CD8-positive, alpha-beta memory T cell (primary cell): ENCODE measurements at places on chromosomes 12 and 14. TPM values are rescaled to one million over a fixed set of nuclear protein-coding genes. Genes with fewer than 3 reads are reported as not detected.

CMA1 gene
- total RNA-seq = not detected

SOAT2 gene
- total RNA-seq = 1.00 TPM

PTGDR gene
- 1.4 TPM for total RNA-seq

RTN1 gene
- total RNA-seq = 0.13 TPM

IFT81 gene
- total RNA-seq = 3.7 TPM

POTEM gene
- total RNA-seq = not detected

WSCD2 gene
- total RNA-seq = not detected

DNA sequence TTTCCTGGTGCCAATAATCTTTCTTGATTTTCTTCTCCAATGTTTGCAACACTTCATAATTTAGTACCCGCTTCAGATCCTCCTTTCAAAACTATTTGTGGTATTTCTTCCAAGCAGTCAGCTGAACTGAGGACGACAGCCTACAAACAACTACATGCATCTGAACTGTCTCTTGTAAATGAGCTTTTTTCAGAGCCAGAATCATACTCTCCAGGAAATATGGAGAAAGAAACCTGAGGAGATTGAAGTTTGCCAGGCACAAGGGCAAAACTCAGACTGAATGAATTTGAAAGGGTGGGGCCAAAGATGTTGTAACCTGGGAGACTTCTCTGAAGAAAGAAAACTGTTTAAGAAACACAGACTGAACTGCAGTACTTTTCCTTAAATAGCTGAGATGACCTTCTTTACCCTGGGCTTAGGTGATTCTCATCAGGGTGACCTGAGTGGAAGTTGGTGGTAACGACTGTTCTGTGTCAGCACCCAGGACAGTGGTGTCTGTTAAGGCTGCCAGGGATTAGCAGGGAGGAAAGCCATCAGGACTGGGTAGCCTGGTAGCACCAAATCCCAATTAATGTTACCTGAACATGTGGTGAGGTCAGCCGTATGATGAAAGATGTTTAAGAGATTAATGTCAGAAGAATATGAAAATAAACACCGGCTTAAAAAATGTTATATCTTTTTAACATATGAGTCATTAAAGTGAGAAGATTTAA is 95.0 kb downstream of the TGFB3 start:
- DNase-seq = no peak

DNA sequence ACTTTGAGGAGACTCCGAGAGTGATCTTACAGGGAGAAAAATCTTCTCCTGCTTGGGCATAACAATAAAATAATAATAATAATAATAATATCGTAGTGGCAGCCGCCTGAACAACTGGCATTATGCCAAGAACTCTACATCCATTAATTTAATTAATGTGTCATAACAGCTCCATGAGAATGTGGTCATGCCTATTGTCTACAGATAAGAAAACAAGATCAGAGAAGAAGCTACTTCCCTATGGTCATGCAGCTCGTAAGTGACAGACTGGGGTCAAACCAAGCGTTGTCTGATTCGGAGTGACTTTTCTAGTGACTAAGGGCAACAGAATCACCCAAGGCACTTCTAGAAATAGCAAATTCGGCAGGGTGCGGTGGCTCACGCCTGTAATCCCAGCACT is 11.7 kb downstream of the PROX2 start:
- no peak for DNase-seq

DNA sequence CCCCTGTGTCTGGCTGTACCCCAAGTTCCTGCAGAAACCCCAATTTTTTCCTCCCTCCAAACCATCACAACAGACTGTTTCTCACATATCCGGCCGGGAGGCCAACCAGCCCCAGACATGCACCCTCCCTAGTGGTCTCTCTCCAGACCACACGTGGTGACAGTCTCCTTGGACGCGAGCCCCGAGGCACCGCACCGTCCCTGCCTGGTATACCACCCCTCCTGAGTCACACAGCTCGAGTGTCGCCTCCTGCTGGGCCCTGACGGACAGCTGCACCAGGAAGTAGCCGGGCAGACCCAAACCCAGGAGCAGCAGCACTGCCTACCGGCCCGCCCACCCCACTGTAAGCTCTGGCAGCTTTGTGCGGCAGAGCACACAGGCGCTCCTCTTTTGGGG is 97.4 kb downstream of the RFLNA start:
- DNase-seq = no peak

- no peak for DNase-seq
Observed at GRCh38 chr12:78878459-78878858, 13.9 kb downstream of the SYT1 start.

GRCh38 chr12:39413836-39414771 is 28.8 kb downstream of the KIF21A start:
- no peak for DNase-seq

DNA sequence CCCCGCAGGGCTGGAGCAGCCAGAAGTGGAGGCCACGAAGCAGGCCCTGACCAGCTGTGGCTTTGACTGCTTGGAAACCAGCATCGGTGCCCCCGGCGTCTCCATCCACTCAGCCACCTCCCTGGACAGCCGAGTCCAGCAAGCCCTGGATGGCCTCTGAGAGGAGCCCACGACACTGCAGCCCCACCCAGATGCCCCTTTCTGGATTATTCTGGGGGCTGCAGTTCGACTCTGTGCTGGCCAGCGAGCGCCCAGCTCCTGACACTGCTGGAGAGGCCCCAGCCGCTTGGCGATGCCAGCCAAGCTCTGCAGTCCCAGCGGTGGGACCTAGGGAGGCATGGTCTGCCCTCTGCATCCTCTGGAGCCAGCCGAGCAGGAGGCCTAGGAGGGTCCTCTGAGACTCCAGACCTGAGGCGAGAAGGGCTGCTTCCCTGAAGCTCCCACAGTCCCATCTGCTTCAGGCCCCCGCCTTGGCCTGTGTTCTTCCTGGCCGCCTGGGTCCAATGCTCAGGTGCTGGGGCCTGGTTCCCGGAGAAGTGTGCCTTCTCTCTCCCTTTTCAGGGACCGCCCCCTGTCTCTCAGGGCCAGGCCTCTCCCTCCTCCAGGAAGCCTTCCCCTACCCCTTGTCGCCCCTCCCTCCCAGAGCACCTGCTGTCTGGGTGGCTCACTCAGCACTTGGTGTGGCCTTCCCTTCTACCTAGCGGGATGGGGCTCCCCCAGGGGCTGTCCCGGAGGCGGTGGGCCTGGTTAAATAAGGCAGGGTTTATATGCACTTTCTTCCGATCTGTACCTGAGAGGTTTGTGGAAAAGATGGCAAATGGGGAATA is 23.0 kb downstream of the MVK start:
- DNase-seq = no peak

GRCh38 chr12:27498149-27498548 is 25.9 kb upstream of the PPFIBP1 start:
- no peak for DNase-seq

DNA sequence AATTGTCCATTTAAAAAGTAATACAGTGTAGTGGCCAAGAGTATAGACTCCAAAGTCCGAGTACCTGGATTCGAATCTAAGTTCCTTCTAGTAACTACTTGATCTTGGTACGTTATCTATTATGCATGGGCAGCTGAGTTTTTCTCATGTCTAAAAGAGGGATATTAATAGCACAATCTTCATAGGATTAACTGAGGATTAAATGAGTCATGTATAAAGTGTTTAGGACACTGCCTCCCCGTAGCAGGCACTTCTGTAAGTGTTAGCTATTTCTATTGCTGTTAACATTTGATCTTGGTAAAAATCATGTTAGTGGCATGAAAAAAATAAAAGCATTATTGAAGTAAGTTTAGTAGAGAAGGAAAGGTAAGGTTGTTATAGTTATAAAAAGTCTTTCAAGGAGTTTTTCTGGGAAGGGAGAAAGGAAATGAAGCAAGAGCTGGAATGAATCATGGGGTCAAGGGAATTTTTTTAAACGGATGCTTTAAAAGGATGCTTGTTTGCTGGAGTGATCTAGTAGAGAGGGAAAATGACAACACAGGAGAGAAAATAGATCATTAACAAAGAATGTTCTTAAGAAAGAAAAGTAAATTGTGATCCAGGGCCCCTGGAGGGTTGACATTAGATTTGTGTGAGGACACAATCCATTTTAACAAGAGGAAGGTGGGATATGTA is 502.2 kb upstream of the USP15 start:
- DNase-seq = no peak

- DNase-seq = no peak
Observed at GRCh38 chr12:46660719-46661109, 165.1 kb downstream of the SLC38A4 start.

- no peak for DNase-seq
Observed at GRCh38 chr12:6355491-6356373, 13.9 kb upstream of the TNFRSF1A start.

DNA sequence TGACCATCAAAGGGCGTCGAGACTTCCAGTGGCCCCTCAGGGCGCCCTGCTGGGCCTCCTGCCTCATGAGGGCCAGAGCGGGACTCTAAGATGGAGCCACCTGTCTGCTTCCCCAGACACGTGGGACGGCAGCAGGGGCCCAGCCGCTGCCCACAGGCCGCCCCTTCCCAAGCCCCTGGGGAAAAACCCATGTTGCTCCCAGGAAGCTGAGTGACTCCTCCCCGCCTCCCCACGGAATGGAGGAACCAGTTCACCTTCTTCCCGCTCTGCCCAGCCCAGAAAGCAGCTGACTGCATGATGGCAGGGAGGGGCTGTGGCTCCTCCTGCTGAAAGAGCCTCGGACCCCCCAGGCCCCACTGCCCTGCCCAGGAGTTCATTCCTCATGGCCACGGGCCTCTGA is 14.9 kb downstream of the RAB35 start:
- DNase-seq = no peak

- DNase-seq = no peak
Observed at GRCh38 chr12:7144414-7145120, 14.4 kb downstream of the CLSTN3 start.

- no peak for DNase-seq
Observed at GRCh38 chr12:124833693-124834122, 30.0 kb downstream of the SCARB1 start.
